ENCODE measurements at places on chromosomes 5 and 9.

DNA sequence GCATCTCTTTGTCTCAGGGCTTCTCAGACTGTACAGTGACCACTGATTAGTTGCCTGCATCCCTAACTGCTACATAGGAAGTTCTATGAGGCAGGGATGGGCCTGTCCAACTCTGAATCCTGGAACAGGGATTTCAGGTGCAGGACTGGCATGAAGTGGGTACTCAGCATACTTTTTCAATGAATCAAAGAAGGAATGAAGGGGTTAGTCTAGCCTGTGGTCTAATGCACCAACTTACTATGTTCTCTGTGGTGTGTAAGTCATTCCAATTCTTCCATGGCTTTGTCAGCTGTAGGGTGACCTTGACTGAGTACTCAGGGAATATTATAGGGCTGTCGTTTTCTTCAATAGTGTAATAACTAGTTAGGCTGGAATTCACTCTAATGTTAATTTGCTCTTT lies 8.3 kb downstream of the COL15A1 start:
- DNase-seq: no peak

- DNase-seq: no peak
Observed at GRCh38 chr5:124289641-124290311, 456.7 kb downstream of the ZNF608 start.

DNA sequence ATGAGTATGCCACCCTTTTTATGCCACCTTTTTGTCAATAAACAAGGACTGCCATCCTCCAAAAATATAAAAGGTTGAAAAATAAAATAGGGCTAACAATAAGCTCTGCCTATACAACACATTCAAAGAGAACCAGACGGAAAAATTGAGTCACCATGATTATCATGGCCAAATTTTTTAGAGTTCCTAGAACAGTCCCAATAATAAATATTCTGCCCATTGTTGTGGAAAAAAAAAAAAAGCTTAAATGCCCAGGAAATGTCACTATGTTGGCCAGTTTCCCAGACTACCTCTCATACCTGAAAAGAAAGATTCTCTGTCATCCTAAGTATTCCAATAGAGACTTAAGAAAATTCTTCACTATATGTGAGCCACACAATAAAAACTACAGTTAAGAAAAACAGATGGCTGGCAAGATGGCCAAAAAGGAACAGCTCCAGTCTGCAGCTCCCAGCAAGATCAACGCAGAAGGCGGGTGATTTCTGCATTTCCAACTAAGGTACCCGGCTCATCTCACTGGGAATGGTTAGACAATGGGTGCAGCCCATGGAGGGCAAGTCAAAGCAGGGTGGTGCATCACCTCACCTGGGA lies 149.0 kb downstream of the TMEM161B start:
- no peak for DNase-seq

- DNase-seq: no peak
Observed at GRCh38 chr5:145520335-145520734, 314.8 kb downstream of the PRELID2 start.

DNA sequence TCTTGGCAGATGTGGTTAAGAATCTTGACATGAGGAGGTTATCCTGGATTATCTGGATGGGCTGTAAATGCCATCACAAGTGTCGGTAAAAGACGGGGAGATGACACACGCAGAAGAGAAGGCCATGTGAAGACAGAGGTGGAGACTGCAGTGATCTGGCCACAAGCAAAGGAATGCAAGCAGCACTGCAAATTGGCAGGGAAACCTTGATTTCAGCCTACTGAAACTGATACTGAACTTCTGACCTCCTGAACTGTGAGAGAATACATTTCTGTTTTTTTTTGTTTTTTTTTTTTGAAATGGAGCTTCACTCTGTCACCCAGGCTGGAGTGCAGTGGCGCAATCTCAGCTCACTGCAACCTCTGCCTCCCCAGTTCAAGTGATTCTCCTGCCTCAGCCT lies 92.4 kb upstream of the NFIL3 start:
- DNase-seq: no peak

DNA sequence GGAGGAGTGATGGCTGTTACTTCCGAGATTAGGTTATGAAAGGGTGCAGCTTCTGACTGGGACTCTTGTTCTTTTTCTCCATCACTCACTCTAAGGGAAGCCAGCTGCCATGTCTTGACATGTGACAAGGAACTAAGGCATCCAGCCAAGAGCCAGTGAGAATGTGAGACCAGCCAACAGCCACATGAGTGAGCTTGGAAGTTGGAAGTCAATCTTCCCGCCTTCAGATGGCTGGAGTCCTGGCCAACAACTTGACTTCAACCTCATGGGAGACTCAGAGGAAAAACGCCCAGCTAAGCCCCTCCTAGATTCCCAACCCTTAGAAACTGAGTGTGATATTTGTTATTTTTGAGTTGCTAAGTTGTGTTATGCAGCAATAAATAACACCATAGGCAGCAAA lies 201.1 kb downstream of the SNX18 start:
- no peak for DNase-seq

GRCh38 chr9:115650768-115651167 lies 502.8 kb upstream of the PAPPA start:
- DNase-seq: no peak

- DNase-seq: no peak
Observed at GRCh38 chr9:132662152-132662945, 7.4 kb downstream of the DDX31 start.

GRCh38 chr5:38562444-38563210 lies 6.2 kb upstream of the LIFR start:
- DNase-seq: no peak

DNA sequence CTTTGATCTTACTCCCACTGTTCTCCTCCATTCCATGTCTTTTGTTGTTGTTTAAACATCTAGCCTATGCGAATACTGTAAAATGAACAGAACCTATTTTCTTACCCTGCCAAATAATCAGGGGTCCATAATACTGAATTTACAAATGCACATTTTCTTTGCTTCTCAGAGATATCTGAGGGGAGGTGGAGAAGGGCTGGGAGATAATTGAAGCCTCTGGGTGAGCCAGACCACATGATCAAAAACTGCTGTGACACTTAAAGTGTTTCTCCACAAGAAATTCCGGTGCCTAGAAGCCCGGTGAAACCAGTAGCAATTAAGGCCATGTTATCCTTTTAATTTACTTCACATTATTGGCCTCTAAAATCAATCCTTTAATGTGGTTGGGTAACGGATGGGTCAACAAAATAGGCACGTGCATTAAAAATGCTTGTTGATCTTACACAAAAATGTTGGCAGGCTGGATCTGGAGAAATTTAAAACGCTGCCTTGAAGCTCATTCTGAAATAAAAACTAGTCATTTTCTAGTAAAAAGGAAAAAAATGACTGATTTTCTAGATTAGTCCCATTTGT lies 10.8 kb downstream of the SEMA6A start:
- DNase-seq: no peak

- DNase-seq: no peak
Observed at GRCh38 chr9:127277099-127277498, 12.5 kb downstream of the GARNL3 start.

DNA sequence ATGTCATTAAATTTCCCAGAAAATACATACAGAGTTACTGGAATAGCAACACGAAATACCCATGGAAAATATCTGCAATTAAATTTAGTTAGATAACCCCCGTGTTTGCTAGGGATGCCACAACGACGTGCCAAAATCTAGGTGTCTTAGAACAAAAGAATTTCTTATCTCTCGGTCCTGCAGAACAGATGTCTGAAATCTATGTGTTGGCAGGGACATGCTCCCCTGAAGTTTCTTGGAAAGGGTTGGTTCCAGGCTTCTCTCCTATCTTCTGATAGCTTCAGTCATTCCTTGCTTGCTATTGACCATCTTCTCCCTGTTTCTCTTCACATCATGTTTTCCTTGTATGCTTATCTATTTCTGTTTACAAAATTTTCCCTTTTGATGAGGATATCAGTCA lies 1067.0 kb downstream of the CDH18 start:
- no peak for DNase-seq

- no peak for DNase-seq
Observed at GRCh38 chr5:111348661-111349329, 124.6 kb downstream of the CAMK4 start.

DNA sequence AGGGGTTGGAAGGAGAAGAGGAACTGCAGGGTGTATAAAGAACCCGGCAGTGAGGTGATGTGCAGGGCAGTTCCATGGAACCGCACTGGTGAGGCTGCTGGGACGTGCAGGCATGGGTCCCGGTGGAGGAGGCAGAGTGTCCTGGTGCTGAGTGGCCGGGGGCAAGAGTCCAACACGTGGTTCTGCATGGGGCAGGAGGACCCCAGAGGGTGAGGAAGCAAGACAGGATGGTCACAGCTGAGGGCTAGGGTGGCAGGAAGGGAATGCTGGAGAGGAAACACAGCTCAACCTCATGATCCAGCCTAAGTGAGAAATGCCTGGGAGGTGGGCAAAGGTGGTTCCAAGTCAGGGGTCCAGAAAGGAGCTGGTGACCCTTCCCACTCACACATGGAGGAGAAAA lies 87.2 kb downstream of the S1PR3 start:
- no peak for DNase-seq

GRCh38 chr5:112492291-112492690 lies 73.2 kb upstream of the EPB41L4A start:
- DNase-seq: peak; percentile 19

- DNase-seq: no peak
Observed at GRCh38 chr5:61598126-61598525, 266.1 kb downstream of the ZSWIM6 start.

GRCh38 chr5:179393078-179393477 lies 47.8 kb upstream of the ADAMTS2 start:
- no peak for DNase-seq

DNA sequence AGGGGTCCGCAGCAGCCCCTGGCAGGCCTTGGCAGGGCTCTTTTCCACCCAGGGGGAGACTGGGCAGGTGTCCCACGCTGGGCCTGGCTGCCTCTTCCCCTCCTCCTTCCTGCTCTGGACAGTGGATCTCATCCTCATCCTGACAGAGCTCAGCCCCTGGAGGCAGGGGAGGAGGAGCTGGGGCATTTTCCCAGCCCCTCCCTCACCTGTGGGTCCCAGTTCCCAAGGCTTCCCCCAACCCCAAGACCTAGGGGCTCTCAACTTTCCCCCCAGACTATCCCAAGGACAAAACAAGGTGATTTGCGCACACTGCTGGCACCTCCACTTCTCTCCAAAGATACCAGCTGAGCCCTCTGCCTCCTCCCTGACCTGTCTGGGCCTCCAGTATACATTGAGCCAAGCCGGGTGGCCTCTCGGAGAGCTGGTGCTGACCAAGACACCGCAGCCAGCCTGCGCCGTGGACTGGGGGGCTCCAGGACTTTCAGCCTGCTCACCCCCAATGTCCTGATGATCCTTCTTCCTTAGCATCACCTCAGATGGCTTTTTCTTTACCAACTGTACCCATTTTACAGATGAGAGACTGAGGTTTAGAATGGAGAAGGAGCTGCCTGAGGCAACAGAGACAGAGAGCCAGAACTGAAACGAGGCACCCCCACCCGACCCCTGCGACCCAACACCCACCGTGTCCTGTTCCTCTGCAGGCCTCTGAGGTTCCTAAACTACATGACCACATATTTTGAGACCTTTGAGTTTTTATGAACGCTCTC lies 126.6 kb downstream of the BARX1 start:
- DNase-seq: no peak

- DNase-seq: no peak
Observed at GRCh38 chr9:95496687-95497086, 20.1 kb downstream of the PTCH1 start.

DNA sequence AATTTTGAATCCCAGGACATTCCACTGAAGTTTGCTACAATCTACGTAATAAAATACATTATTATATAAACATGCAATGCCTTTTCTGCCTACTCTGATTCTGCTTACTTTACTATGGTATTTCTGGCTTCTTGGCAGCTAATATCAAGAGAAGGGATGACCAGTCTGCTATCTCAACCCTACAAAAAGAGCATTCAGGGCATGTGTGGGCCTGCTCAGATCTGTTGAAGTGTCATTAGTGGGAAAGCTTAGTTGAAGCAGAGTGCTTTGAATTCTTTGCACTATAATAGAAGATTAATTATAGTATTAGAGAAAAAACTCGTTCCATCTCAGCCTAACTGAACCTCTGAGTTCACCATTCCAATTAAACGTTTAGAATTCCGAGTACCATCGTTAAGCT lies 339.5 kb upstream of the ISL1 start:
- DNase-seq: no peak

- no peak for DNase-seq
Observed at GRCh38 chr5:34970552-34970951, 41.2 kb downstream of the DNAJC21 start.

DNA sequence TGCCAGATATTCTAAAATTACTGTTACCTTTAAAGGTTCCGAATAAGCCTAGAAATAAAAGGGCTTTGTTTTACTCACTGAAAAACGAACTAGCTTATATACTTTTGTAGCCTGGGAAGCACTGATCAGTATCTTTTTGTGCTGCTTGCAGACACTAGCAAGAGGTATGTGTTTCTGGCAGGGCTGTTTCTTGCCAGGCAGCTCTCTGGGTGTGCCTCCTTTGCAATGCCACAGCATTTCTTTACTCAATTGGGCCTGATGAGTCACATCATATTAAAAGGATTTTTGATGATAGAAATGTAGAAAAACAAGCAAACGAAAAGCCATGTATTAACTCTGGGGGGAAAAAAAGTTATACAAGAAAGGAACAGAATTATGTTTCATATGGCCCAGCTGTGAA lies 35.6 kb downstream of the CD180 start:
- DNase-seq: peak; percentile 56

DNA sequence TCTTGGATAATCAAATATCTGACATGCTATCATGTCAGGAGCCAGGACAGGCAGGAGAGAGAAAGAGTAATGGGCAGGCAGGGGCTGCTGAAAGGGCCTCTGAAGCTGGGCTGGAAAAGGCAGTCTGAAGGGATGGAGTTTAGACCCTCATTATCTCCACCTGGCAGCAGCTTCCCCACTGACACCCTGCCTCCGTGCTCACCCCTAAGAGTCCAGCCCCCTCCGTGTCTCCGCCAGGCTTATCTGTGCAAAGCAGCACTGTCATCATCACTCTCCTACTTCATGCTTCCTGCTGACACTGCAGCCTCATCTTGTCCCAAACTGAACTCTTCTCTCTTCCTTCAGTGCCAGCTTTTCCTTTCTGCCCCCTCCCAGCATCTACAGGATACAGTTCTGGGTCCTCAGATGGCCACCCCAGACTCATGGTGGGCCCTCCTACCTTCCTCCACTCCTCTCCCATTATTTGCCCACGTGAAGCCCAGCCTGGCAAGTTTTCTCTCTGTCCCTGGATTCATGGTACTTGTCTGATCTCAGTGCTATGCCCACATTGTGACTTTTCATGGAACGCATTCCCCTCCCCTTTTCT lies 70.9 kb upstream of the KLF9 start:
- no peak for DNase-seq

All from amniotic stem cell (primary cell).